ENCODE measurements at places on chromosomes 1 and 21.

GRCh38 chr1:229114850-229115365 is 156.0 kb upstream of the RAB4A start:
- no peak for DNase-seq
- H3K4me3 ChIP-seq: no peak overlapping the region
- no peaks in the 10 kb centered on the region for H3K27me3 ChIP-seq
- peaks cover 3% of the 10 kb centered on the region for H3K36me3 ChIP-seq
- no peak overlapping the region for H3K27ac ChIP-seq

GRCh38 chr1:81307786-81308185 is 492.9 kb upstream of the ADGRL2 start:
- H3K27ac ChIP-seq: no peak overlapping the region
- no peak overlapping the region for H3K4me3 ChIP-seq
- no peaks in the 10 kb centered on the region for H3K4me1 ChIP-seq
- H3K36me3 ChIP-seq: no peaks in the 10 kb centered on the region
- H3K27me3 ChIP-seq: no peaks in the 10 kb centered on the region

DNA sequence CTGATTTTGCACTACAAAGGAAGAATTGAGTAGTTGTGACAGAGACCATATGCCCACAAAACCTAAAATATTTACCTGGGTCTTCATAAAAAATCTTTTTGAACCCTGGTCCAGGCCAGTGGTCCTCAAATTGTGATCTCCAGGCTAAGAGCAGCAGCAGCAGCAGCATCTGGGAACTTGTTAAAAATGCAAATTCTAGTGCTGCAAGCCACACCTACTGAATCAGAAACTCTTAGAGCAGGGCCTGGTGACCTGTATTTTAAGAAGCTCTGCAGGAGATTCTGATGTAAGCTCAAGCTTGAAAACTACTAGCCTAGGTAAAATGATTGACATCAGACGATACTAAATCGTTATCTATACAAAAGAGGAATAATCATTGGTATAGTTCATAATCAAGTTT is 112.2 kb downstream of the LRRC7 start:
- no peak overlapping the region for H3K4me3 ChIP-seq
- H3K27me3 ChIP-seq: no peaks in the 10 kb centered on the region
- DNase-seq: no peak
- H3K36me3 ChIP-seq: no peaks in the 10 kb centered on the region

DNA sequence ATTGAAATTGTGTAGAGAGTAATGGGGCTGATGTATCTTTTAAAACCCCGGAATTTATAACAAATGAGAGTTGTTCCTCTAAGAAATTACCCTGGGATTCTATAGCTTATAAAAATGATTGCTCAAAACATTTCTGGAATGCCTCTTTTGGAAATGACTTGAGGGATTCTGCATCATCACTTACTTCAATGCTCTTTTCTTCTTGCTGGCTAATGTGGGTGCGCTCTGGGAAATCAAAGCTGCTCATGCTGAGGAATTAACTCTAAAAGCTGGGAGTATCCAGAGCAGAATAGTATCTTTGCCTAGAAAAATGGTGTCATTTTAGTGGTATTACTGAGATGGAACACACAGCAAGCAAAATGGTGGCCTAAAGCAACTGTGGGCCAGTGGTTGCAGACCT is 23.0 kb upstream of the TBX15 start:
- no peak overlapping the region for H3K4me3 ChIP-seq
- DNase-seq: no peak
- H3K27me3 ChIP-seq: peaks cover 57% of the 10 kb centered on the region
- H3K36me3 ChIP-seq: peaks cover 3% of the 10 kb centered on the region
- H3K27ac ChIP-seq: no peak overlapping the region
- H3K4me1 ChIP-seq: peaks cover 10% of the 10 kb centered on the region

- H3K4me1 ChIP-seq: no peaks in the 10 kb centered on the region
- peaks cover 3% of the 10 kb centered on the region for H3K27me3 ChIP-seq
- H3K36me3 ChIP-seq: peaks cover 2% of the 10 kb centered on the region
- no peak overlapping the region for H3K4me3 ChIP-seq
Measured at GRCh38 chr1:52856026-52856425, 13.5 kb downstream of the ZYG11A start.

GRCh38 chr1:151832318-151832980 is 847 bp upstream of the RORC start:
- no peaks in the 10 kb centered on the region for H3K27me3 ChIP-seq
- peak overlapping the region; percentile 57 for H3K4me3 ChIP-seq
- peaks cover 75% of the 10 kb centered on the region for H3K4me1 ChIP-seq
- H3K27ac ChIP-seq: no peak overlapping the region
- peaks cover 12% of the 10 kb centered on the region for H3K36me3 ChIP-seq
- DNase-seq: no peak

DNA sequence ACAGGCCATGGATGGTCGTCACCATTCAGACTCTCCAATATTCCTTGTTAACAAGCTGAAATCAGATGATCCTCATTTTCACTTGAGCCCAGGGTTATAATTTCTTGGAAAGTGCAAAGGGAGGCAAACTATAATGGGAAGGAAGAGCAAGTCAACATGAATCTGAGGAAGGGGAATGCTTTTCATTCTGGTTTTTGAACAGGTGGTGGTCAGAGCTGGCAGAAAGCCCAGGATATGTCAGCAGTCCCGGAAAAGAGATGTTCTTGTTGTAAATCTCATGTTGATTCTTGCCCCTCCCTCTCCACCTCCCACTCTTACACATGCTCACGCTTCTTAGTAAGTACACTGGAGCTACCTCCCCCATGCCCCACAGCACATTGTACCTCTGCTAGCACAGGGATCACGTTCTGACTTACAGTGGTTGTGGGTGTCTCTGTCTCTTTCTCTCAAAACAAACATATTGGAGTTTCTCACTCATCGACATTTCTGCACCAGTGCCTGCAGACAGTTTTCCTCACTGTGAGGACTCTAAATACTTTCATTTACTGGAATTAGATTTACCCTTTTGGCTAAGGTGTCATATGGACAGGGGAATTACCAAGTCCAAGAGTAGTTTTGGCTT is 77.6 kb downstream of the XCL2 start:
- peaks cover 4% of the 10 kb centered on the region for H3K36me3 ChIP-seq
- no peaks in the 10 kb centered on the region for H3K27me3 ChIP-seq
- H3K4me1 ChIP-seq: peaks cover 76% of the 10 kb centered on the region
- H3K4me3 ChIP-seq: peak overlapping the region; percentile 58
- no peak for DNase-seq
- H3K27ac ChIP-seq: peak overlapping the region; percentile 87

- H3K4me3 ChIP-seq: no peak overlapping the region
- no peak overlapping the region for H3K27ac ChIP-seq
- H3K36me3 ChIP-seq: peaks cover 4% of the 10 kb centered on the region
- no peak for DNase-seq
Measured at GRCh38 chr1:174818014-174818616, 181.6 kb upstream of the CACYBP start.

DNA sequence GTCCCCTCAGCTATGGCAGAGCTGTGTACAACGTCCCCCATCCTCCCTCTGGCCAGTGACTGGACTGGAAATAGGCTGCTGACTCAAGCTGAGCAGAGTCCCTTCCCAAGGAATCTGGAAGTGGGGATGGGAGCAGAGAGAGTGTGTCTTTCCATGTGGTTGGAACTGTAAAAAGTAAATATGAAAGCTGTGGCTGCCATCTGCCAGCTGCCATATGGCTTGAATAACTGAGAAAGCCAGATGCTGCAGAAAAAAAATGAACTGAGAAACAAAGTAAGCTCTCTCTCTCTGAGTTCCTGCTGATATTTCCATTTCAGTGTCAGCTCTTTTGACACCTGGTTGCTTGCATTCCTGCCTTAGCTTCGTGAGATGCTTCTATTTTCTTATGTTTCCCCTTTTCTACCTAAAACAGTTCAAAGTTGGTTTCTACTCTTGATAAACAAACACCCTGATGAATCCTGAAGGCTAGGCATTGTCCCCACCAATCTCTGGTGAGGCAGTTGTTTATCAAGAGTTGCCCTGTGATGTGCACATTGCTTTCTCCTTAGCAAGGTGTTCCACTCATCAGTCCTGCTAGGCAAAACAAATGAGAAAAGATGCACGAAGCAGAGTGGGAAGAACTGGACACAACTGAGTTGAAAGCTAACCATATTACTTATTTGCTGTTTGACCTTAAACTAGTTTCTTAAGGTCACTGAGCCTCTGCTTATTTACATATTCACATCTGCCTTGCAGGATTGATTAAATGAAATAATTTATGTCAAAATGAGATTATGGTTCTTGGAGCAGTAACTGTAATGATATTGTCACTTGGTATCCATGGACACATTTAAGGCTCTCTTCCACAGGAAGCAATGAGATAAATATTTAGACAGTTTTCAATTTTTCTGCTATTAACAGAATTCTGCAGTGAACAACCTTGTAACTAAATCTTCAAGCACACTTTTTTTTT is 16.6 kb upstream of the DR1 start:
- H3K4me1 ChIP-seq: no peaks in the 10 kb centered on the region
- no peaks in the 10 kb centered on the region for H3K36me3 ChIP-seq
- H3K4me3 ChIP-seq: no peak overlapping the region
- H3K27me3 ChIP-seq: no peaks in the 10 kb centered on the region
- no peak overlapping the region for H3K27ac ChIP-seq

DNA sequence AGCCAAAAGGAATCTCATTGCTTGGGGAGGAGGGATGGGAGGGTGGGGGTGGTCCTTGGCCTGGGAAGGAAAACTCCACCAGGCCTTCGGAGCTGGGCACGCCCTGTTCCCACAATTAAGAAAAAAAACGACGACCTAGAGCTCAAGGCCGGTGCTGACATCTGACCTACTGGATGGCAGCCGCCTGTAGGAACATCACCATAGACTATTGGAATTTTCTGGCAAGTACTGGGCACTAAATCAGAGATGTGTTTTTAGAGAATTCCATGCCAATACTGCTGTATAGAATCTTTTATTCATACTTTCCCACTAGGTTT is 729 bp downstream of the NADK start:
- peak overlapping the region; percentile 62 for H3K27ac ChIP-seq
- DNase-seq: no peak
- H3K27me3 ChIP-seq: no peaks in the 10 kb centered on the region
- H3K36me3 ChIP-seq: peaks cover 27% of the 10 kb centered on the region

- peaks cover 1% of the 10 kb centered on the region for H3K36me3 ChIP-seq
- peaks cover 36% of the 10 kb centered on the region for H3K27me3 ChIP-seq
- no peaks in the 10 kb centered on the region for H3K4me1 ChIP-seq
- H3K27ac ChIP-seq: no peak overlapping the region
Measured at GRCh38 chr1:212545941-212546635, 62.5 kb upstream of the ATF3 start.

GRCh38 chr1:169538998-169539871 is 47.0 kb downstream of the F5 start:
- H3K27ac ChIP-seq: no peak overlapping the region
- no peaks in the 10 kb centered on the region for H3K4me1 ChIP-seq
- peaks cover 6% of the 10 kb centered on the region for H3K27me3 ChIP-seq
- H3K36me3 ChIP-seq: peaks cover 3% of the 10 kb centered on the region
- no peak for DNase-seq

DNA sequence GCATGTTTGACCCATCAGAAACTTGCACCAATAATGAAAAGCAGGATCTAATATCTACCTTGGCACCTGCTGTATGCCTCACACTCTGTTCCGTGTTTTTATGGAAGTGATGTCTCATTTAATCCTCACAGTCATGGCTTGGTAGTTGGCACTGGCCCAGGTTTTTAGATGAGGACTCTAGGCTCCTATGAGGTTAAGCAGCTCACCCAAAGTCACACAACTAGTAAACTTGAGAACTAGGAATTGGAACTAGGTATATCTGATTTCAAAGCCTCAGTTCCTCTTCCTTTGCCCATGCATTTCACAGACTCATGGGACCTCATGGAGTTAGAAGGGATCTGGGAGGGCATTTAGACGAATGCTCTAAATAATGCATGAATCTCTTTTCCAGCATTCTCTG is 21.3 kb upstream of the TARBP1 start:
- DNase-seq: no peak
- no peak overlapping the region for H3K4me3 ChIP-seq
- peaks cover 10% of the 10 kb centered on the region for H3K4me1 ChIP-seq
- H3K27ac ChIP-seq: no peak overlapping the region

- DNase-seq: peak; percentile 64
- peaks cover 58% of the 10 kb centered on the region for H3K4me1 ChIP-seq
- no peaks in the 10 kb centered on the region for H3K27me3 ChIP-seq
Measured at GRCh38 chr1:225467193-225468020, 39.6 kb upstream of the LBR start.

GRCh38 chr21:41360072-41360821 is 1.6 kb upstream of the MX2 start:
- no peaks in the 10 kb centered on the region for H3K27me3 ChIP-seq
- H3K36me3 ChIP-seq: peaks cover 27% of the 10 kb centered on the region
- H3K4me1 ChIP-seq: peaks cover 31% of the 10 kb centered on the region
- peak overlapping the region; percentile 100 for H3K27ac ChIP-seq
- DNase-seq: no peak
- H3K4me3 ChIP-seq: peak overlapping the region; percentile 93

DNA sequence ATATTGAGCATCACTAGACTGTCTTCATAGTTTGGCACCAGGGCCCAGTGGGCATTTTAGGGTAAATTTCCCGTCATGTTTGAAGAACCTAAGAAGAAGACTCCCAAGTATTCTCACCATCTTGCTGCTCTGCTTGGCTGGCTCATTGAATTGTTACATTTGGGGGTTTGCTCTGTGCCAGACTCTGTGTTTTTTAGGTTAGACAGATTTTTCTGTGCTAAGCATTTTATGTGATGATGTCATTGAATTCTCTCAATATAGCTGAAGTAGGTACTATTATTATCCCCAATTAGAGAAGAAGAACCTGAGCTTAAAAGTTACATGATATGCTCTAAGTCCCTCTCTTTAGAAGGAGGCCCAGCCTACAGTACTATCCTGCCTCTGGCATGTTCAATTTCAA is 28.0 kb upstream of the DNASE2B start:
- no peaks in the 10 kb centered on the region for H3K36me3 ChIP-seq
- no peaks in the 10 kb centered on the region for H3K27me3 ChIP-seq
- DNase-seq: no peak

GRCh38 chr1:209398313-209398991 is 185.1 kb upstream of the CAMK1G start:
- H3K27ac ChIP-seq: no peak overlapping the region
- H3K27me3 ChIP-seq: peaks cover 37% of the 10 kb centered on the region
- no peaks in the 10 kb centered on the region for H3K4me1 ChIP-seq
- no peak for DNase-seq

DNA sequence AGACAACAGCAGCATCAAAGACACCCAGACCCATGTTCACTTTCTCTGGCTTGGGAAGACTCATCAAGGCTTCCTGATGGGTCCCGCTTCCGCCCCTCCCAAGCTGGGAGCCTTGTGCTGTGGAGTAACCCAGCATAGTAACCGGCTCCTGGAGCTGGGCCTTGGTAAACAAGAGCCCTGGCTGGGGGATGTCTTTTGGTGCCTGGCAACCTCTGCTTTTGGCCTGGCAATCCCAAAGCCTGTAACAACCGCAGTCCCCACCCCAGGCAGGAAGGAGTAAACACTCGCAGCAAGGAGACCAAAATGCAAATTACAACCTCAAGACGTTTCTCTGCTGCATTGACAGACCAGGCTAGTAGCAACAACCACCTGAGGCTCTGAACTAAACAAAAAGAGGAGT is 16.9 kb upstream of the THRAP3 start:
- H3K27ac ChIP-seq: no peak overlapping the region
- H3K4me3 ChIP-seq: no peak overlapping the region
- no peaks in the 10 kb centered on the region for H3K36me3 ChIP-seq
- H3K27me3 ChIP-seq: no peaks in the 10 kb centered on the region
- H3K4me1 ChIP-seq: no peaks in the 10 kb centered on the region

GRCh38 chr1:233012021-233012420 is 61.6 kb downstream of the NTPCR start:
- H3K27ac ChIP-seq: no peak overlapping the region
- H3K4me3 ChIP-seq: no peak overlapping the region
- no peaks in the 10 kb centered on the region for H3K4me1 ChIP-seq
- DNase-seq: no peak

GRCh38 chr1:207645635-207646081 is 725 bp downstream of the CR1L start:
- H3K36me3 ChIP-seq: peaks cover 1% of the 10 kb centered on the region
- H3K27ac ChIP-seq: no peak overlapping the region
- H3K4me1 ChIP-seq: peaks cover 6% of the 10 kb centered on the region
- DNase-seq: no peak
- peaks cover 49% of the 10 kb centered on the region for H3K27me3 ChIP-seq

All from central memory CD8-positive, alpha-beta T cell (primary cell).